ENCODE measurements at places on chromosomes 7 and 10.

GRCh38 chr7:21891291-21891690 lies 54.4 kb downstream of the CDCA7L start:
- no peak for DNase-seq

- no peak for DNase-seq
Observed at GRCh38 chr7:32140210-32140939, 70.2 kb upstream of the PDE1C start.

DNA sequence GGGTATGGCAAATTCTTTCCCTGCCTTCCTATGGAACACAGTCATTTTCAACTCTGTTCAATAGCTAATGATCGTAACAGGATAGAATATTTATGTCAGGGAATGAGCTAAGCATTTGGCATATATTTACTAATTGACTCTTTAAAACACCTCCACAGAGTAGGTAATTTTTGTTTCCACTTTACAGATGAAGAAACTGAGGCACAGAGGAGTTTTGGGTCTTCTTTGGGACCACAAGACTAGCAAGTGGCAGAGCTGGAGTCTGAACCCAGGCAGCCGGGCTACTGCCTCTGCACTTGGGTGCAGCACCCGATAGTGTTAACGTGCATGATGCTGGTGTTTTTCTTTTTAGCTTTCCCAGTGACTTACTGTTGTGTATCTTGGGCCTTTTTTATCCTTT lies 384.0 kb downstream of the SFMBT2 start:
- no peak for DNase-seq

GRCh38 chr7:91239171-91239604 lies 25.0 kb upstream of the FZD1 start:
- no peak for DNase-seq

DNA sequence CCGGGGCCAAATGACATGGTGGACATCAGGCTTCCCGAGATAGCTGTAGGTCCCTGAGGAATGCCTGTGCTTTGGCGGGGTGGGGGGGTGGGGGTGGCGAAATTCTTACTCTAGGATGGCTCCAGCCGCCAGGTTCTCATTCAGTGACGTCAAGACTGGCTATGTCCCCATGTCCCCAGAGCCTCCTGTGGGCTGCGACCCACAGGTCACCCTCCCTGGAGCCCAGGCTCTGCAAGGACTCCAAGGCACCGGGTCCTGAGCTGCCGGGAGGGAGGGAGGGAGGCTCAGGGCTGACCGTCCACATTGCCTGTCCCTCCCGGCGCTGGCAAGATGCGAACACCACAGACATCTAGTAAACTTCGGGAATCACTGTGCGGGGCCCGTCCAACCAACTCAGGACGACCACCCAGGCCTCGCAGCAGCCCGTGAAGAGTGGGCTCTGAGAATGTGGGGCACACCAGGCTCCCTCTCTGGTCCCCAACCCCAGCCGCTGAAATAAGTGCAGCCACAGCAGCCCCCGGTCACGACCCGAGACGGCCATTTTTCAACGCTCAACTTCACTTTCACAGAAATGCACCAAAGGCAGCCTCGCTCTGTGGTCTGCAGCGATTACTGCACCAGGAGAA lies 12.6 kb downstream of the GPR146 start:
- DNase-seq, result no peak

All from common myeloid progenitor, CD34-positive (primary cell).